Activated naive CD4-positive, alpha-beta T cell (primary cell): ENCODE measurements at places on chromosomes 11 and 22.

DNA sequence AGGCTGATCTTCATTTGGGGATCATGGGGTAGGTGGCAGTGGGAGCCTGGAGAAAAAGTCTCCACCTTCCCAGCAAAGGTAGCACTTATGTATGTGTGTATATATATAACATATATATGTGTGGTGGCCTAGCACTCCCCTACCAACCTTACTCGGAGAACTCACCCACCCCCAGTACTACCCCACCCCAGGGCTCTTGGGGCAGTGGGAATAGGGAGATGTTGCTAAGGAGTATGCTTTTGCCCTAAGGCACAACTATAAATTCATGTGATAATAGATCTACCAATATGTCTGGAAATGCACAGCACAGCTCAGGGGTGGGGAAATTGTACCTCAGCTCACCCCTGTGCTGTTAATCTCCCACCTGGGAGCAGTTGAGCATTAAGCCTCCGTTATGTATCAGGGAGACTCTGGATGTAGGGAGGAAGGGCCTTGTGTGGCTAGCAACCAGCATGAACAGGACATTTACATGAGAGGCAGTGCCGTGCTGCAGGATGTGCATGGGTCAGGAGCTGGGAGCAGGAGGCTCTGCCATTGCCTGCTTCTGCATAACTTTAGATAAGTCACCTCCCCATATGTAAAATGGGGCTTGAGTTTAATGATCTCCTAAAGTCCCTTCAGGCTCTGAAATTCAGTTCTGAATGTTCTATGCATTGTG lies 57.3 kb downstream of the C11orf91 start:
- no peak for DNase-seq

GRCh38 chr11:60984636-60985035 lies 13.2 kb downstream of the CD6 start:
- DNase-seq = no peak

DNA sequence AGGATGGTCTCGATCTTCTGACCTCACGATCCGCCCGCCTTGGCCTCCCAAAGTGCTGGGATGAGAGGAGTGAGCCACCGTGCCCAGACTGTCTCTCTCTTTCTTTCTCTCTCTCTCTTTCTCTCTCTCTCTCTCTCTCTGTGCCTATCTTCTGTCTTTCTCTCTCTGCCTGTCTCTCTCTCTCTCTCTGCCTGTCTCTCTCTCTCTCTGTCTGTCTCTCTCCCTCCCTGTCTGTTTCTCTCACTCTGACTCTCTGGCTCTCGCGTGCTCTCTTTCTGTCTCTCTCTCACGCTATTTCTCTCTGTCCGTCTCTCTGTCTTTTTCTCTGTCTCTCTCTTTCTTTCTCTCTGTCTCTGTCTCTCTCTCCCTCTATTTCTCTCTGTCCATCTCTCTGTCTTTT lies 3911.2 kb upstream of the OR11H1 start:
- DNase-seq = no peak

DNA sequence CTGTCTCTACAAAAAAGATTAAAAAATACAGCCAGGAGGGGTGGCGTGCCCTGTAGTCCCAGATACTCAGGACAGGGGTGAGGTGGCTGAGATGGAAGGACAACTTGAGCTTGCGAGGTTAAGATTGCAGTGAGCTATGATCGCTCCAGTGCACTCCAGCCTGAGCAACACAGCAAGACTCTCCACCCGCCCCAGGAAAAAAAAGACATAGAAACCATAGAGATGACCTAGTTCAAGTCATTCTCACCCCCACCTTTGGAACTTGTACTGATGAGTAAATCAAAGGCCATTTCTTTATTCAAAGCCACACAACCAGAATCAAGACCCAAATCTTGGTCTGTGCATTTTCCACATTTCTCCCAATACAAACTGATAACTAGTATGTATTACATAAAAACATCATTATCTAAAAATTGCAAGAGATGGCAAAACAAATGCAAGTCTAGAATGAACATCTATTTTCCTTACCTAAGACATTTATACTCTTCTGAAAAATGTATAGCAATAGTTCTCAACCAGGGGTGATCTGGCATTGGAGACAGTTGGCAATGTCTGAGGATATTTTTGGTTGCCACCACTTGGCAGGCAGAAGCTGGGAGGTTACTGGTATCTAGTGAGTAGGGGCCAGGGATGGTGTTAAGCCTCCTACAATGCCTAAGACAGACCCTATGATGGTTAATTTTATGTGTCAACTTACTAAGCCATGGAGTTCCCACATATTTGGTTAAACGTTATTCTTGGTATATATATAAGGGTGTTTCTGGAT lies 34.6 kb downstream of the LGR4 start:
- no peak for DNase-seq

DNA sequence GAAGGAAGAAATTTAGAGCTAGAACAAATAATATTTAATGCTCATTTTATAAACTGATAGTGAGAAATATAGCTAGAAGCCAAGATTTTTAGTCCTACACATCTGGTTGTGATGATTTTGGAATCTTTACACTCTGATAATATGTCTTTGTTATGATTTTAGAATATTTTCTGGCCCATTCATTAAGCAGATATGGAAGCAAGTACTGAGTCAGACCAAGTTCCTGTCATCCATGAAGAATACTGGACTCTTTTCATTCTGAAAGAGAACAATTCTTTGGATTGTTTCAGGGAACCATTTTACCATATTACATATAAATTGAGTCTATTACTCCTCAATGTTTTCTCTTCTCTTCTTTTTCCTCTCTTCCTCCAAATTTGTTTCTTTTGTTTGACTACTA lies 227.4 kb downstream of the TMEM135 start:
- DNase-seq = no peak

GRCh38 chr11:22339611-22340010 lies 1.4 kb downstream of the SLC17A6 start:
- no peak for DNase-seq

DNA sequence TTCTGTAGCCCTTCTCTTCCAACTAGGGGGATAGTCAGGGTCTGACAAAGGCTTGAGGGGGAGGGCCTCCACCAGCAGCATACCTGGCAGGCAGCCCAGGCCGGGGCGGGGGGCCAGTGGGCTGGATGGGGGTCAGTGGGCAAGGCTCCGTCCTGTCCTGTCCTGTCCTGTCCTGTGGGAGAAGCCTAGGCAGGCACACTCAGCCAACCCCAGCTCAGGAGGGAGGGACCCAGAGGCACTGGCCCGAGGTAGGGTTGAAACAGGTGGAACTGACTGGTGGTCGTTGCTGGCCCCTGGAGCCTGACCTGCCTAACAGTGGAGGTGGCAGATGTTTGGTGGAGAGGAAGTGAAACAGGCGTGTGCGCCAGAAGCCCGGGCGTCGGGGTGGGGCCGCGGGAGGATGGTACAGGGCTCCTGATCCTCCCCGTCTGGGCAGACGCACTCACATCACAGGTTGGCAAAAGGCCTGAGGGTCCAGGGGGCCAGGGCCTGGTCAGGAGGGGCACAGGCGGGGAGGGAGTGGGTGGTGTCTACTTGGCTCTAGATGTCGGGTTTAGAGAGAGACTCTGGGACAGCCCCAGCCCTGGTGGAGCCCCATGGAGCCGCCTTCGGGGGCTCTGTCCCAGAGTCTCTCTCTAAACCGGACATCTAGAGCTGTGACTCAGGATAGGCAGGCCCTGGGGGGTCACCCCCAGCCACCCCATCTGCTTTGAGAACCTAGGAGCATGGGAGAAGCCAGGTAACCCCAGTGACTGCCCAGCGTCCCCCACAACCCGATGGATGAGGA lies 32.5 kb upstream of the GRAMD4 start:
- no peak for DNase-seq

DNA sequence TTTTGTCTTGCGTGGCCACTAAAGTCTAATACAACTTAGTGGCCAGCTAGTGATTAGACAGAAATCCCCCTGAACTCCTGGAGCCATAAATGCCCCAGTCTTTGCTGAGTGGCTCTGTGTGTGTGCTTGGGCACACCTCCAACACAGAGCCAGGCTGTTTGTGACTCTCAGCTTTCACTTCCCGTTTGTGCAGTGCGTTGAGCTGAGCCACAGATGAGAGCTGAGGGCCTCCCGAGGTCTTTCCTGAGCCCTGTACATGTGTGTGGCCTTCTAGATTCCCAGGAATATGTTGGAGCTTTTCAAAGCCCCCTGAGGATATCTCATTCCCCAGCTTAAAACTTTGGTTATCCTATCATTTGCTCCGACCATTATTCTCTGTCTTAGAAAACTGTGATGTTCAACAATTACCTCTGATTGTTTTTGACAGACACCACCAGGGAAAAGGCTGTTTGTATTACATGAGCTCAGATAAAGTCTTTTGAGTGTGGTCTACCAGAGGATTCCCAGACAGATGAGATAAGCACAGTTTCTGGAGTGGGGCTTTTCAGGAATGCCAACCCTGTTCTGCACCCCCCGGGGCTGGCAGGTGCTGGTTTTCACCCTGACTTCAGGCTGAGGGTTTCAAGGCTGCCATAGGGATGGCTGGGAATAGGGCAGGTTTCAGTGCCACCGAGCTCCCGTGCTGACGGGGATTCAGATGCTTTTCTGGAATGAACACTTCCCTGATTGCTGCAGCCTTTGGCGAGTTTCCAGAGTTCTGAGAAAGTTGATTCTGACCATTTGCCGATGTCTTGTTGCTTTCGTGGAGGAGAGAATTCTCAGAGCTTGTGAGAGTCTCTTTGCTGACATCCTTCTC lies 23.8 kb downstream of the IGHMBP2 start:
- DNase-seq = no peak

DNA sequence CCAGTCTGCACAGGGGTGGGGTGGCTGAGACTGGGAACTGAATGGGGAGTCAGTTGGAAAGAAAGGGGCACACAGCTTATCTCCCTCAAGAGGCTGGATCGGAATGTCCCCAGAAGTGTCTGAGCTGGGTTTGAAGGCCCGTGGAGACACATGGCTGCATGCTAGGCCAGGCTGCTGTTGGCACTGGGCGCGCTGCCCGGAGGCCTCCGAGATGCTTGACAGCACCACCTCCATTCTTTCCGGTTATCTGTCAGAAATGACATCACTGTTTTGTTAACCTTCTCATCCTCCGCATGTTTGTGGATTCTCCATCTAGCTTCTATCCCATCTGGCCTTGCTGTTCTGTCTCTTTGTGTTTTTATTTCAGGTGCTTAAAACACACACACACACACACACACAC lies 85.5 kb downstream of the APIP start:
- DNase-seq = no peak

DNA sequence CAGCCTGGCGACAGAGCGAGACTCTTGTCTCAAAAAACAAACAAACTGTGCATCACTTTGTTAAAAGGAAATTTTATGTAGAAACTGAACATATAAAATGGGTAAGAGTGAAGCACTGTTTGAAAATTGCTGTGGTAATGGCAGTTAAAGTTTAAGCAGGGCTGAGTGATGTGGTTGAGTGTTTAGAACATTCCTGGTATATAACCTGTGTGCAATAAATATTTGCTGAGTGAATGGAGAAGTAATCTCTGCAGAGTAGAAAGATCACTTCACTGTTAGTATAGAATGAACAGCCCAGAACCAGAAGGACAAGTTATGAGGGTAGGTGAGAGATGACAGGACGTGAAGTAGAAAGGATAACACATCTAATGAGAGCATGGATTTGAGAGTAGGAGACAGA lies 27.3 kb downstream of the CECR2 start:
- DNase-seq = no peak

DNA sequence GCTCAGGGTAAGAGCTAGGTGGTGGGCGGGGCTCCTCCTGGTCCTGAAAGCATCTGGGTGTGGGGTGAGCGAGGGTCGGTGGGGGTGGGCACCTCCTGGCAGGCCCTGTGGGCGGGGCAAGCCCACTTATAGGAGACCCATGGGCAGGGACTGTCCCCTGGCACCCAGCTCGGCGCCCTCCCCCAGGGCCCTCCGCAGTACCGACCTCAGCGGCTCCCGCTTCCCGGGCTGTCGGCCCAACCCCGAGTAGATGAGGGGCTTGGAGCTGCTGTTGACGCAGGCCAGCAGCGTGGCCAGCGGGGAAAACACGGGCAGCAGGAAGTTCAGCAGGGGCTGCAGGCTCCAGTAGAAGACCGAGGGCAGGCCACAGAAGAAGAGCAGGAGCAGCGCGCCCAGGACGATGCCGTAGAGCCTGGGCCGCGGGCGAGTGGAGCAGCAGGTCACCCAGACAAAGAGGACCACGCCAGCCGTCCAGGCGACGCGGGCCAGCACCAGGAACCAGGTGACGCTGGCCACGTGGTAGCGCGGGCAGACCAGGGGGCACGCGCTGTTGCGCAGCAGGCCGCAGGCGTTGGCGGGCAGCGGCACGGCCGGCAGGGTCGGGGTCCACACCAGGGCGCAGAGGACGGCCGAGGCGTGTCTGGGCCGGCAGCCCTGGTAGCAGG lies 663 bp downstream of the MRGPRG start:
- no peak for DNase-seq

DNA sequence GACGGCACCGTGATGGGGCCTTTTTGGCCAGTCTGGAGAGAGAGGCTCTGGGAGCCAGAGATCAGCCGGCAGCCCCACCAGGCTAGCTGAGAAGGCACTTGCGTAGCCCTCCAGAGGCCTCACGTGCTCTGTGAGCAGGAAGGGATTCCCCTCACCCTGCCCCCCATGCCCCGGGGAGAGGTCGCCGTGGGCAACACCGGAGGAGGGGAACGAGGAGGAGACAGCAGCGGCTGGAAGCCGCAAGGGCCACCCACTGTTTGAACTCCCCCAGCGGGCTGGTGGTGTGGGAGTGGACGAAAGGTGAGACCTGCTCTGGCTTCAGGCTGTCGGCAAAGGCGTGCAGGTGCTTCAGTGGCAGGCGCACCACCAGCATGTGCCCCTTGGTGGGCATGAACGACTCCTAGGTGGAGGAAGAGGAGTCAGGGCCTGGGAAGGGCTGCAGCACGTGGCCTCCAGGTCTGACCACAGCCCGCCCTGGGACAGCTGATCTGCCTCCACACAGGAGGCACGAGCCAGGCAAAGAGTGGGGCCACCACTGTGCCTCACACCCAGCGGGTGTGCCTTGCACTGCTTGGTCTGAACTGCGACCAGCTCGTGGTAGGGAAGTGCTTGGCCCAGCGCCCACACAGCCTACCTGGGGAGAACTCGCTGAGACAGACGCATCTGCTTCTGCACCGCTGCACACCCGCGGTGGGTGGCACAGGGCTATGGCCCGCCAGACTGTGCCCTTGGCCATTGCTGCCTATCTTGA lies 99.9 kb downstream of the MED15 start:
- DNase-seq = no peak

DNA sequence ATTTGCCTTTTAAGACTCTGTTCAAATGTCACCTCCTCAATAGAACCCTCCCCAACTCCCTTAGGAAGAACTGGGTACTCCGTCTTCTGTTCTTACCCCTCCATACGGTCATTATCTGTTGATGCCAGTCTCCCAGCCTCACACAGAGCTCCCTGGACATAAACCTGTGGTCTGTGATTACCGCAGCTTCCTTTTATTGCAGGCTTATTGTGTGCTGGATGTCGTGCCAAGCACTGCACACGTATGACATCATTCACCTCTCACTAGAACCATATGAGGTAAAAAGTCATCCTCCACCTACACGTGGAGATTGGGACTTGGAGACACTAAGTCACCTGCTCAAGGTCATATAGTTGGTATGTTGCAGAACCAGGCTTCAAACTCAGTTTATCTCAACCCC lies 15.3 kb downstream of the PTPN5 start:
- DNase-seq = no peak
